Muscle of back (tissue), 13 donors: ENCODE measurements at places on chromosomes 12 and 14. TPM values are rescaled to one million over a fixed set of nuclear protein-coding genes. Genes with fewer than 3 reads are reported as not detected.

- no peak for DNase-seq
These were observed 20.1 kb upstream of the MAGOHB start for GRCh38 chr12:10633541-10633940.

DNA sequence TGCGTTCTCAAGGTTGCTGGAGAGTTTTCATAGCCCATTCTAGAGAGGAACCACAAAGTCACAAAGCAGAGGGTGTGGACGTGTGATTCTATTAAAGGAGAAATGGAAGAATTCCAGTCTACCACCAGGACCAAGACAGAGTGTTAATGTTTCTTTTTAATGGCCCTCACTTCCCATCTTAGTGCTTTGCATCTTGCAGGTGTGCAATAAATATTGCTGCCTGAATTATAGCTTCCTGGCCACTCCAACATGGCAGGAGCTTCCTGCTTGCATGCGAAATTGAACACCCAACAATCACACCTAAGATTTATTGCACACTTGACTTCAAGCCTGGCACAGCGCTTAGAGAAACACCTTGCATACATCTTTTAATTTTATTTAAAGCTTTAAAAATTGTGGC lies 22.4 kb upstream of the PPP1CC start:
- no peak for DNase-seq

GRCh38 chr12:118350908-118351559 lies 21.7 kb downstream of the TAOK3 start:
- no peak for DNase-seq

GRCh38 chr14:94423453-94424056 lies 29.0 kb downstream of the SERPINA11 start:
- peak; percentile 27 for DNase-seq

Gene HOXC5
- 1.5 TPM for polyA plus RNA-seq

DNA sequence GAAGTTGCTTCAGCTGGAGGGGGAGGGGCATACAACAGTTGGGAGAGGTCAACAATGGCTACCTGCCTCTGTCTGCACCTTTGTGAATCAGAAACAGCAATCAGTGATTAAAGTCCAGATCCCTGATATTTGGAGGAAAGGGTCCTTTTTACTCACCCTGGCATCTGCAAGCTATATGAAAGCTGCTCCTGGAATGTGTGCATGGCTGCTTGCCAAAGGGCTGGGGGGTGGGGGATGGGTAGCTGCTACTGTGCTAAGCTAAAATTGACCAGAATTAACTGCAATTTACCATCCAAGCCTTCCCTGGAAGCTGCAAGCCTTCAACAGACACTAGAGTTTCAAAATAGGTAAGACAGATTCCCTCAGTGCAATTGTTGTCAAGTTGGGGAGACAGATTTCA lies 13.5 kb upstream of the GTF2A1 start:
- no peak for DNase-seq

DNA sequence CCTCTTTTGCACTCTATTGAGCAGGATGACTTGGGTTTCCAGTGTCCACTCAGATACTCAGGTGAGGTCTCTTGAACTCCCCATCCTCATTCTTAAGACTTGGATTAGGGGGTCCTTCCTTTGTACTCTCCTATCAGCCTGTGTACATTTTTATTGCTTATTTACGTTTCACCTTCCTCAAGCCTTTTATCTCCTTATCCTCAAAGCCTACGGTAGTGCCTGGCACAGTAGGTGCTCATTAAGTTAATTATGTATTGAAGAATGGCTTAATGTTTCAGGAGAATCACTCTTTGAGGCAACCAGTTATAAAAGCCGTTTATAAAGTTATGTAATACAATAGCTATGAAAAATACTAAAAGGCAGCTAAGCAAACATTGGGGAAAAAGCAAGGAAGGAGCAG lies 315.7 kb downstream of the NPAS3 start:
- no peak for DNase-seq

GRCh38 chr14:104135121-104135903 lies 3.1 kb upstream of the KIF26A start:
- no peak for DNase-seq

DNA sequence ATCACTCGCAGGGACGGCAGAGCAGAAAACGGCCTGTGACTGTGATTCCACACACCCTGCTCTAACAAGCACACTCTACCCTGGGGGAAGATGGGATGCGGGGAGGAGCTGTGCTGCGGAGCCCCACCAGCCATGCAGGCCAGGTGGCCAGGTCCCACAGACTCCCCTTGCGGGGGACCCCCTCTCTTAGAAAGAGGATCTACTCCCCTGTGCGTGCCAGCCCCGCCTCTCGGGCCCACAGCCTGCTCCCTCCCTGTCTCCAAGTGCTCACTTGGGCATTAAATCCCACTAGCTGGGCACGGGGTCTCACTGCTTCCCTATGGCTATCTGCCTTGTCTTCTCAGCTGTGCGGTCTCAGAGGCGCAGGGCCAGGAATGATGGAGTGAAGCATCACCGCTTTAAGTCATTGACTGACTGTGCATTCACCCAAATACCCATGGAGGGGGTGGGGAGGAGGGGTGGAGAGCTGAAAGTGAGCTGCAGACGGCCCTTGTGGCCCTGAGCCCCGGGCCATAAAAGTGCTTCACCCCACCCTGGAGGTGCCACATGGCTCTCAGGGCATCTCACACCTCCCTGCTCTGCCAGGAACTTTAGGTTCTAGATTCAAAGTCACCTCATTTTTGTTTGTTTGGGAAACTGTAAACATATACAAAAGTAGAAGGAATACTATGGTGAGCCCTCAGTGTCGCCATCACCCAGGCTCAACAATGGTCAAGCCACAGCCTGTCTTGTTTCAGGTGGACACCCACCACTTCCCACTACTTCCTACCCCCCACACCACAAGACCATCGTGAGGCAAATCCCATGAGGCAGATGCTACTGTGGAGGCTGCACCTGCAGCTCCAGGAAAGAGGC lies 9.4 kb downstream of the STX2 start:
- no peak for DNase-seq

Gene KRT72
- not detected for polyA plus RNA-seq

DNA sequence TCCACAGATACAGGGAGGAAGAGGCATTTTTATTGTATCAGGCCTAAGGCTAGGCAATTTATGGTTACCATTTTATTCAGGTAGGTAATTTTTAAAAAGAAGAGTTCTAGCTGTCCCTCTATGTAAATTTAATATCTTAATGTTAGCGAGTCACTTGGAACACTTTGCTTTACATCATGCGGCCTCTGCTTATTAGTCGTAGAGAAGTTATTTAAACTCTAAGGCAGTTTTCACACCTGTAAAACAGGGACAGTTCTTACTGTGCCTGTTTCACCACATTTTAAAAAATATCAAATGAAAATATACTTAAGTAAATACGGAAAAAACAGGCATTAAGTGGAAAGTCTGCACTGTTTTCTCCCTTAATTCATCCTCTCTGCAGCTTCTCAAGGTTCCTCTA lies 71.4 kb upstream of the POC1B start:
- DNase-seq: no peak

GRCh38 chr12:65648461-65648860 lies 175.8 kb upstream of the HMGA2 start:
- DNase-seq: no peak

Gene RERGL
- polyA plus RNA-seq: not detected

DNA sequence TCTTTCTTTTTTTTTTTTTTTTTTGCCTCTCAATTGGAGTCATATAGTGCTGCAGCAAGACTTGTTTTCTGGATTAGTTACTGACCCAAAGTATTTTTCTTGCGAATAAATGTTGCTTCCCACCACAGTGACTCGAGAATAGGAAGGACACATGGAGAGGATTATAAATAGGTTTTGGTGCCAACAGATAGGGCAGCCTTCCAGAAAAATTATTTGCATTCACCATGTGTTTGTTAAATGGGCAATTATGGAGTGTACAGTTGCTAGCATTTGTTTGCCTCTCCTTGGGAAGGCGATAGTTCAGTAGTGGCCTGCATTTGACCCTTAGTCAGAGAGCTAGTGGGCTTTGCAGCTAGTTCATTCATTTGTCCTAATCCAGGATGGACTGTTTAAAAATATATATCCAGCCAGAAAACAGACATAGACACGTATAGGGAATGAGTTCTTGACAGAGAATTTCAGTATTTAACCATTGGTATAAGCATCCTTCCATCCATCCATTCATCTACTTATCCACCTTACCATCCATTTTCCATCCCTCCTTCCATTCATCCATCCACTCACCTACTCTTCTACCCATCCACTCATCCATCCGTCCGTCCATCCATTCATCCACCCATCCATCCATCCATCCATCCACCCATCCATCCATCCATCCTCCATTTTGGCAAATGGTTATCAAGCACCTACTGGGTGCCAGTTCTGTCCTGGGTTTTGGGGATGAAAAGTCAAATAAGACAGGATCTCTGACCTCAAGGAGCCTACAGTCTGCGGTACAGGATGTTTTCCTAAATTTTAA lies 67.5 kb downstream of the CHST11 start:
- peak; percentile 55 for DNase-seq
